ENCODE measurements at places on chromosomes 6 and 20.

- no peak overlapping the region for H3K27ac ChIP-seq
- no peak for DNase-seq
- H3K4me1 ChIP-seq, result peaks cover 10% of the 10 kb centered on the region
- no peaks in the 10 kb centered on the region for H3K36me3 ChIP-seq
- H3K27me3 ChIP-seq, result peaks cover 44% of the 10 kb centered on the region
These were observed 963 bp downstream of the FOXF2 start for GRCh38 chr6:1390133-1390945.

DNA sequence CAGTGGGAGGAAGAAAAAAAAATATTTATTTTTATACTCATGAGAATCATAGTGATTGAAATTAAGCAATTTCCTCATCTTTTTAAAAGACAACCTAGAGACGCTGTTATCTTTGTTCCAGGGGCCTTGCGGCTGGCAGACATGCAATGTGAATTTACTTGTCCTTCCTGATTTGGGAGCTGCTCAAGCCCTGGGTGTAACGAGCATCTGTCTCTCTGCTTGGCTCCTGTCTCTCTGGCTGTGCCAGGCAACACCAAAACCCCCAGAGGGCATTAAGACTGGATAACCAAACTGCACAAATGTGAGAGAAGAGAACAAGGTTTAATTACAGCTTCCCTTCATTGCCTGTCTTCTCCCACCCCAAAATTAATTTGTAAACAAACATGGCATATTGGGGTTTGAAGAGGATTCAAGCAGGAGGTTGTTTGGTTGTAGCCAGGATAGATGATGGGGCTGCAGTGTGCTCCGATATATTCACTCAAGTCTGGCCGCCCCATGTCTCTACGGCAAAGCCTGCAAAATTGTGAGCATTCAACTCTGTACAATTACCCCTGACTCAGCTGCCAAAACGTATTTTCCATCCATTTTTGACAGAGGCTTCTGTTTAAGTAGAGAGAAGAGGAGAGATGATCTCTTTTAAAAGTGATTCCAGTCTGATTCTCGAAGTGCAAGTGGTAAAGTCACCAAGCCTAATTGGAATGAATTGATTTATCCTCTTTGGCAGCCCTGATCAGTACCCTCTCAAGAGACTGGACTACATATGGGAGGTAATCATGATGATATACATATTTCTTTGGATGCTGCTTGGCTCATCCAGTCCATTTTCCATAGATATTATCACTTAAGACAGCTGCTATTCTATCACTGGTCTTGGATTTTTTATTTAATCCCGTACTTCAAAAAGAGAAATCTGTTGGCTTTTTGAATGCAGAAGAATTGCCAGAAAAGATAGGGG lies 170.2 kb downstream of the SLC24A3 start:
- DNase-seq, result no peak
- H3K4me3 ChIP-seq, result no peak overlapping the region
- no peaks in the 10 kb centered on the region for H3K27me3 ChIP-seq
- H3K27ac ChIP-seq, result no peak overlapping the region
- no peaks in the 10 kb centered on the region for H3K36me3 ChIP-seq

- H3K27ac ChIP-seq, result no peak overlapping the region
- no peak overlapping the region for H3K4me3 ChIP-seq
- H3K27me3 ChIP-seq, result no peaks in the 10 kb centered on the region
- no peaks in the 10 kb centered on the region for H3K36me3 ChIP-seq
- peaks cover 13% of the 10 kb centered on the region for H3K4me1 ChIP-seq
These were observed 141.4 kb upstream of the PTPN1 start for GRCh38 chr20:50368813-50369224.

- peaks cover 15% of the 10 kb centered on the region for H3K4me1 ChIP-seq
- H3K4me3 ChIP-seq, result no peak overlapping the region
- no peak overlapping the region for H3K27ac ChIP-seq
- H3K36me3 ChIP-seq, result no peaks in the 10 kb centered on the region
- DNase-seq, result no peak
These were observed 1.3 kb downstream of the ZNF343 start for GRCh38 chr20:2507464-2507863.

All from CD4-positive, alpha-beta memory T cell (primary cell).